Activated CD8-positive, alpha-beta memory T cell treated with anti-CD3 and anti-CD28 coated beads for 4 hours (primary cell): ENCODE measurements at places on chromosomes 3 and 15.

- no peak for DNase-seq
These were observed 9.2 kb downstream of the IGDCC3 start for GRCh38 chr15:65368302-65369211.

DNA sequence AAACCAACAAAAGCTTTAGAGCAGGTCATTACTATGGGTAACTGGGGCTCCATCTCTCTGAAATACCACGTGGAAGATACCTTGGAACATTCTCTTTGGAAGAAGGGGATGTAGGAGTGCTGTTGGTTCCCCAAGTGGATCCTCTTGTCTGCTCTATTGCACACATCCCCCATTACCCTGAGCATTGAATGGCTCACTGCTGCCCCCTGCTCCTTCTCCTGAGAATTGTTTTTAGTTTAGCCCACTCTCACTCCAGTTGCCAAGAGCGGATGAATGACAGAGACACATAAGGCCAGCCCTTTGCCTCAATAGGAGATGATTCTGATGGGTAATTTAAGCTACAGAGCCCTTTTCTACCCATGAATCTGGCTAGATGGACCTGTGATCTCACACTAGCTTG lies 135.6 kb upstream of the SUCLG2 start:
- DNase-seq, result peak; percentile 38

GRCh38 chr3:73801444-73801843 lies 176.7 kb upstream of the PDZRN3 start:
- DNase-seq, result no peak

GRCh38 chr15:90860942-90861675 lies 7.3 kb upstream of the FURIN start:
- DNase-seq, result no peak

DNA sequence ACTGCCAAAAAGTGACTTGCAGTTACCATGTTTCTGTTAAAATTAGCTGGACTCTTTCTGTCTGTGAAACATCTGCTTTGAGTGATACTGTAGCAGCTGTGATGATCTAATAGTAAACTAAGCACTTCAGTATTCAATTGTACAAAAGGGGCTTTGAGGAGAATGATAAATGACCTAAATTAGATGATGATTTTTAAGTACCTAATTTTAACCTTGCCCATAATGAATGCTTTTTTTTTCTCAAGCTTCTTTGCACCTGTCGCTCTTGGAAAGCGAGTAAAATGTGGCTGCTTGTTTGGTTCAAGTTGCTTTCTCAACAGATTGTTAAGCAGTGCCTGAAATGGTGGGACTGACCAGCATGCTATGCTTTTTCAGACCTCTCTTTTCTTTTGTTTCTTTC lies 752.3 kb downstream of the EPHA3 start:
- no peak for DNase-seq

- DNase-seq, result no peak
These were observed 449.9 kb downstream of the FHIT start for GRCh38 chr3:60801307-60801706.

- DNase-seq, result no peak
These were observed 183.8 kb downstream of the THRB start for GRCh38 chr3:24310887-24311286.

- DNase-seq, result peak; percentile 63
These were observed at the start of gene NMNAT3 for GRCh38 chr3:139677388-139678155. Gene NMNAT3 (minus strand): TSS chr3:139677972. CDS start chr3:139627724, 50,248 bp downstream.

GRCh38 chr3:48952510-48953118 lies 34.0 kb downstream of the ARIH2 start:
- DNase-seq, result peak; percentile 19

DNA sequence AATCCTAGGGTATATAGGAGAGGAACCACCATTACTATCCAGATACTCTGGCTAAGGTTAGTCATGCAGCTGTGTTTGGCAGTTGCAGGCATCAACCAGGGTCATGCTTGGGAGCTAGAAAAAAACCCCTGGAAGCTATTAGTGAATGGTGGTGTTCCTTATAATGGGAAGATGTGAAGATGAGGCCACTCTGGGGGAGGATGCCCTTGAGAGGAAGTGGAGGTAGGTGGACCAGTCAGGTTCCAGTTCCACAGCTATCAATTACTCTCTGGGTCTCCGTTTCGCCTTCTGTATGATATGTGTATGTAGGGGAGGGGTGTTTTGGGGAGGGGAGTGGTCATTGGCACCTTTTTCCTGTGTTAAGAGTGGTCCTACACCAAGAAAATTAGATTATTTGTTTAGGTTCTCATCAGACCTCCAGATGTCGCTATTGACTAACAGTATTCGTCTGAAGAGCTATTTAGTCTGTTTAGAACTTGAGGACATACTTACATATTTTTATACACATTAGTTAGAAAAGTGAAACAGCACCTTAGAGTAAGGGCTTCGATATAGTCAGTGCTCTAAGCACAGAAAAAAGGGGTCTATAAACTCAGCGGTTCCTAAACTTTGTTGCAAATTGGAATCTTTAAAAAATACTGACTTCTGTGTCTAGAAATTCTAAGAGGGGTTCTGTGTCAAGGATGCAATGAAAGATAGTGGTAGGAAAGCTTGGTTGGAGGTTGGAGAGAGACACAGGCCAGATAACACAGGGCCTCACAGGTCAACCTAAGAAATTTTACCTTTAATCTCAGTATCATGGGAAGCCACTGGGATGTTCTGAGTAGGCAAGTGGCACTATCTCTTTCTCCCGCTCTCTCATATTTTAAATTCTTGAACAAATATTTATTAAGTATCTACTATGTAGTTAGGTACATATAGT lies 9.1 kb upstream of the HPS3 start:
- DNase-seq, result no peak

- DNase-seq, result no peak
These were observed 195.4 kb downstream of the OPA1 start for GRCh38 chr3:193788189-193788991.

DNA sequence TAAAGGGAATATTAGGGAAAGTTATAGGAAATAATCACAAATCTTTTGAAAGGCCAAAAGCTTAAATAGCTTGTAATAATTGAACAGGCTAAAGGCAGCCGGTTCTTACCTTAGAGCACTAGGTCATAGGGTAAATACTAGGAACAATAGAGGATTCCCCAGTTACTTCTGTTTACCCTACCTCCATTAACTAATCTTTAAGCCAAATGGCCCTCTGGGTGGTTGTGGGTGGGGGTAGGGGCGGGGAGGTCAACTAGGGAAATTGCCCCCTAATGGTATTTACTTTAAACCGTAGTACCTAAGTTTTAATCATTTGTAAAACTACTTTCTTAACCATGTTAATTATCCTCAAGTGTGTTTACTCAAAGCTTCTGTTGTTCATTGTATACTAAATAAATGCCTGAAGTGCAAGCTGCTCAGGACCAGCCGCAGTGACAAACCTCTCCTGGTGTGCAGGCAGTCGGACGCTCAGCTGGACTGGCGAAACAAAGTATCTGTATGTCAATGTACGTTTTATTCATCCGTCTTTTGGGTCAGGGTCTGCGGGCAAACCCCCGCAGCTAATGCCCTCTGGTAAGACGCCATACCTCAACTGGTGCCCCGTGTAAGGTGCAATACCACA lies 18.9 kb downstream of the MAGEL2 start:
- no peak for DNase-seq

DNA sequence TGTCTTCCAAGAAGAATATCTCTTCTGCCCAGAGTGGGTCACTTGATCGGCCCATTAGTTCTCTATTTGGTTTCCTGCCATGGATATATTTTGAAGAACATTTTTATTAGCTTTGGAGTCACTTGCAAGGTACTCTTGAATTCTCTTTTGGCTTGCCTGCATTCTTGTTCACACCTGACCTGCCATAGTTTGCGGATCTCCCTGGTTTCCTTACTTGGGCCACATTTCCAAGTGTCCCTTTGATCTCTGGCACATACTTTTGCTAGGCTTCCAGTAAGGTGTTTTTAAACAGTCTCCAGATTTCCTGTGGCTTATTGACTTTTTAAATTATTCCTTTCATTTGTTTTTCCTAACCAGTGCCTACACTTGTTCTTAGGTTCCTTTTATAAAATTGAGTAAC lies 488.5 kb upstream of the MDFIC2 start:
- no peak for DNase-seq

DNA sequence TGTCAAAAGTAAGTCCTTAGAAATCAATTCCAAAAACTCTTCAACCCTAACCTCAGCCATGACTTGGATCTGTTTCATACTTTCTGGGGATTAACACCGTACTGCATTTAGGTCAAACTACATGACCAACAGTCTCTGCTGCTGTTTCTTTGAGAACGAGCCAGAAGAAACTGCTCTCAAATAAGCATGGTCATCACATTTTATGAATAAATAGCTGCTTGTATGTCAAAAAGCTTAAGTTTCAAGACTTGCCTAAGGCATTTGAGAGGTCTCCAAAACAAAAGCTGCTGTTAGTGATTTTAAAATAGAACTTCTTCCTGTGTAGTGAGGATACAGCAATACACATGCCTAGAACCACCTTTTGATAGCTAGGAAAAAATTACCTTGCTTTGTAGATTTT lies 166.3 kb upstream of the CHRM5 start:
- no peak for DNase-seq

- no peak for DNase-seq
These were observed 3.5 kb downstream of the PLEKHO2 start for GRCh38 chr15:64845183-64845611.

- DNase-seq, result no peak
These were observed 57.9 kb upstream of the PPP2R3A start for GRCh38 chr3:135907422-135908165.

DNA sequence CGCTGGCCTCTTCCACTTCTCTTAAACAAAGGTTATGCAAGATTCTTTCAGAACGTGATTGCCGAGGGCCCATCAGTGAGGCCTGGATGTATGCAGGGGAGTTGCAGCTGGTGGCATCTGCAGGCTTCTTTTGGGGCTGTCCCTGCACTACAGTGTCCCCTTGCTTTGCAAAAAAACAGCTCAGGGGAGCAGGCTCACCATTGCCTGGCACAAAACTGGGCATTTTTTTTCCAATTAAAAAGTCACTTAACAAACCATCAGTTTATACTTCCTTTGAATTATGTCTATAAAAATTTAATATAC lies 148.6 kb downstream of the ATP10A start:
- no peak for DNase-seq

- DNase-seq, result no peak
These were observed 43.7 kb downstream of the PARP15 start for GRCh38 chr3:122621112-122621511.

DNA sequence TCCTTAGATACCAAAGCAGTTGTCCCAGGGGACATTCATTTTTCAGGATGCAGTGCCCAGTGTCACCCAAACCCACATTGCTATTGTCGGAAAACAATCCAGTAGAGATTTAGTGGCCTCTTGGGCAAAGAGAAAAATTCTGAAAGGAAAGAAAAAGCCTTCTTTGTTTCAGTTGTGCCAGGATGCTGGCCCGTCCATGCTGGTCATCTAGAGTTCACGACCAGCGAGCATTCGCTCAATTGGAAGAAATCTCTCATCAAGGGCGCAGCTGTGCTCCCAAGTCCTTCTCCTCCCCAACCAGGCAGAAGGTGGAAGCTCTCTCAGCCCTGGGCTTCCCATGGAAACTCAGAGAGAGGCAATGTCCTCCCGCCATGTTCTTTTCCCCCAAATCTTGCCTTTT lies 123.7 kb downstream of the MTHFS start:
- no peak for DNase-seq

- DNase-seq, result no peak
These were observed 1.1 kb downstream of the GORASP1 start for GRCh38 chr3:39106281-39106811.

GRCh38 chr15:98160236-98160635 lies 199.7 kb downstream of the ARRDC4 start:
- DNase-seq, result no peak

DNA sequence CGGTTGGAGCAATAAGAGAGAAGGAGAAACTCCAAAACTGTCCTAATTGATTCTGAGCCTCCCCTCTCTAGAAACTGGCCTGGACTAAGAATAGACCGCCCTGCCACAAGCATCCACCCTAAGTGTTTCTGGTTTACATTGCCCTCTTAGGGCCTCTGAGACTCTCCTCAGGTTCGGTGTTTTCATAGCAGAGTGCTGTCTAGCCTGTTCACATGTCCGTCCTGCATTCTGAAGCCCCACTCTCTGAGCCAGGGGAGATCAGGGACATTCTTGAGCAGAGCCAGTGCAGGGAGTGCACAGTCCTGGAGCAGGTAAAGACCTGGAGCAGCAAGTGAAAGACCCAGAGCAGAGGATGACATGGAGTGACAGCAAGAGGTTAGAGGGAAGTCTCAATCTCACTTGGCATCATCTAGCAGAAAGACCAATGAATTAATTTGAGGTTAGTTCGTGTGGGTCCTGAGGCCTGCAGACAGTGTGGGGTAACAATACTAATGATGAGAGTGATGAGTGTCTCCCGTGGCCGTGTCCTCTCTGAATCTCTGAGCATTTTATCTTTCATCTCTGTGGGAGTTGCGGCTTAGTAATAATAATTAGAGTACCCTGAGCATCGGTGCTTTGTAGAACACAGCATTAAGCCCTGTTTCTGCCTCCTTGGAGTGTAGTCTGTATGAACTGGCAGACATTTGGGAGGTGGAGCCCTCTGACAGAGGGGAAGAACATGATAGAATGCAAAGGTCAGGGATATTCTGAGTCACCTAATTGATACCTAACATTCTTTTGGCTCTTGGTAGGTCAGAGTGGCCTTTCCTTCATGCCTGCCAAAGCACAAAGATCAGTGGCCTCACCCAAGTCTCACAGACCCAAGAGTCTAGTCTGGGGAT lies 24.6 kb downstream of the MAPKBP1 start:
- no peak for DNase-seq

GRCh38 chr3:13150624-13151023 lies 77.4 kb upstream of the IQSEC1 start:
- DNase-seq, result no peak

- peak; percentile 74 for DNase-seq
These were observed at the start of gene DCUN1D1 for GRCh38 chr3:182980204-182981037. Gene DCUN1D1 (minus strand): TSS chr3:182980538. CDS start chr3:182980489, 49 bp downstream.

DNA sequence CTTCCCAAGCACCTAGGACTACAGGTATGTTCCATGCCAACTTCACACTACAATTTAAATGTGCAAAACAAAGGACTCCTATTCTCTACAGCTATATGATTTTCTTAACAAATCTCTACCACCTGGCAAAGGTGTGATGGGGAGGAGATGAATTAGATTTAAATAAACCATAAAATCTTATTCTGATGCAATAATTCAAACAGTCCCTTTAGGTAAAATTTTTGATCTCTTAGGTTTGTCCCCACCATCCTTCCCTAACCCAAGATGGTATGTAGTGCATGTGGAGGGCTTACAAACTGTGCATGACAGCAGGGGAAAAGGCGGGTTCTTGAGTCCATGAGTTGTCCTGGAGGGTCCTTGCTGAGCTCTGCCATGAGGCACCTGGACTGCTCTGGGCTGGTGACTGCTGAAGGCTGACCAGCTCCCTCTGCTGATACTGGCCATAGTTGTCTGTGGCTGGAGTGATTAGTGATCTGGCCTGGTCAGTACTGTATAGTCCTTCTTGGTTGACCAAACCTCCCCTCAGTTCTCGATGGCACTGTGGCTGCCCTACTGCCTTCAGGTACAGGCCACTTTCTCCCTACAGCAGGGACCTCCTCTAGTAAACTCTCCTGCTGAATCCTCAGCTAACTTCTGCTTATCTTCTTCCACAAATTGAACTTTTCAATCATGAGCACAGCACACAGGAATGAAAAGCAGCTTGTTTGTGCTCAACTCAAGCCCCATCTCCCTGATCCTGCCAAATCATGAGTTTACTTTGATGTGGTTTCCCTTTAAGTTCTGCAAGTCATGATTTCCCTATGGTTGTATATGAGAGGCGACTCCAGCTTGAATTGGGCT lies 30.1 kb downstream of the CFAP161 start:
- DNase-seq, result no peak

GRCh38 chr3:191030929-191031328 lies 168.1 kb upstream of the OSTN start:
- no peak for DNase-seq
